HCT116 (cell line): ENCODE measurements at places on chromosomes 5 and 9. TPM values are rescaled to one million over a fixed set of nuclear protein-coding genes. Genes with fewer than 3 reads are reported as not detected.

- DNase-seq, result no peak
Observed at GRCh38 chr5:106784846-106785245, 885.9 kb downstream of the EFNA5 start.

GRCh38 chr5:2534251-2534650, 217.2 kb downstream of the IRX2 start:
- DNase-seq, result no peak

Gene OR1Q1
- not detected for total RNA-seq

Gene FOXD4
- total RNA-seq, result 2.8 TPM

Gene NUTM2F
- total RNA-seq, result not detected

DNA sequence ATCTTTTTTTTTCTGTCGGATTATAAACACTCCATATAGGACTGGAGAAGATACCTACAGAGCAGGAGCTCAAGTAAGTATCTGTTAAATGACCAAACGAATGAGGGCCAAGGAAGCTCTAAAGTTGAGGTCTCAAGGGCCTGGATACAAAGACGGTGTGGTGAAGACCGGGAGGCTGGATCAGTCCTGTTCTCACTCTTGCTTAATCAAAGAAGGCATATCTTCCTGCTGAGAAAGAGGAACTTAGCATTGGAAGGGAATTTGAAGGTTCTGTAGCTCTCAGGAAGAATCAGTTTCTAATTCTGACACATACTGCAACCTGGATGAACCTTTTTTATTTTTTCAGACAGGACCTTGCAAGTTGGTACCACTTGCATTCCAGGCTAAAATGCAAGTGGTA, 28.3 kb upstream of the PAX5 start:
- no peak for DNase-seq

Gene MYMK
- total RNA-seq, result not detected

- DNase-seq, result no peak
Observed at GRCh38 chr9:75128535-75128934, 40.2 kb downstream of the OSTF1 start.

- no peak for DNase-seq
Observed at GRCh38 chr9:28750136-28750535, 1176.9 kb upstream of the C9orf72 start.
